ENCODE measurements at places on chromosomes 3 and 15.

DNA sequence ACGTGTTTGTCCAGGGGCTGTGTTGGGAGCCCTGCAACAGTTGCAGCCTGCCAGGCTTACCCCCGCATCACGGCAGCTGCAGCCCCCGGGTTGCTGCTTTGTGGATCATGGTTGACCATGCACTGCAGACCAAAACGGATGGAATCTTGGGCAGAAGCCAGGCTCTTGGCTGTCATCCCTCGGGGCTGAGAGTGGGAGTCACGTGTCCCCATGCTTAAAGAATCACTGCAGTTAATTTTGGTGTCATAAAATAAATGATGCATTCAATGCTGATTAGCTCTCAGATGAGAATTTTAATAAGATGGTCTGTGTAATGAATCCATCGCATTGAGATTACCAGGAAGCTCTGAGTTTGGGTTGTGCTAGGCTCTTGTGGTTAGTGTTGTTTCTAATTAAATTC lies 115.6 kb downstream of the CHDH start:
- no peak for DNase-seq

DNA sequence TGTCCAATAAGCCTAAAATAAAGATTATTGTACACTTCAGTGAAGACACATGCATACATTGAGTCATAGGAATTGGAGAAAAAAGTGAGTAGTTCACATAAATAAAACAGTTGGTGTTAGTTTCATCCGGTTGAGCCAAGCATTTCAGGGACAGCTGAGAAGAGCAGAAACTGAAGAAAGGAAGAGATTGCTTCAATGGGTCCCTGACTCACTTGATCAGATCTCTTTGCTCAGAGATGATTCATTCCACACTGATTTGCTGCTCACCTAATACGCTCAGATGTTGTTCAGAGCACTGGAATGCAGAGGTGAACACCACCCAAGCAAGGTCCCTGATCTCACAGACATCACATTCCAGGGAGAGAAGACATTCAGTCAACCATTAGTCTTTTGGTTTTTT lies 93.7 kb downstream of the RAD18 start:
- DNase-seq = no peak

DNA sequence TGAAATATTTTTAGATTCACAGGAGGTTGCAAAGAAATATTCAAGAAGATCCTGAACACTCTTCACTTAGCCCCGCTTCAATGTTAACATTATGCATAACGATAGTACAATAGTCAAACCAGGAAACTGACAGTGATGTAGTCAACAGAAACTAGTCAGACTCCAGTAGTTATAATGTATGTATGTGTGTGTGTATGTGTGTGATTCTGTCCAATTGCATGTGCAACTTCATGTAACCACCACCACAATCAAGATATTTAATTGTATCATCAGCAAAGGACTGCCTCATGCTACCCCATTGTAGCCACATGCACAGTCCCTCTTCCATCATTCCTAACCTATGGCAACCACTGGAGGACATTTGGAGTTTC lies 77.9 kb downstream of the APBA2 start:
- DNase-seq = no peak

DNA sequence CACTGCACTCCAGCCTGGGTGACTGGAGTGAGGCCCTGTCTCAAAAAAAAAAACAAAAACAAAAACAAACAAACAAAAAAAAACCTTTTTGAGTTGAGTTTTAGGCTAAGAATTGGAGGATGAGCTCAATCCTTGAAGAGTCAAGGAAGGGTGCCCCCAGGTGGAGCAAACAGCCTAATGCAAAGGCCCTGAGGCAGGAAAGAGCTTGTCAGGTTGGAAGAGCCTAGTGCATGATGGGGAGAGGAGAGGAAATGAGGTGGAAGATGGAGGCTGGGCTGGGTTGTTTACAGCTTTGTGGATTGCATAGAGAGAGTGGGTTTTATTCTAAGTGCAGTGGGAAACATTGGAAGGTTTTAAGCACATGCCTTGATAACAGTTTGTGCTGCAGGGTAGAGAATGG lies 2.1 kb upstream of the SNX22 start:
- no peak for DNase-seq

DNA sequence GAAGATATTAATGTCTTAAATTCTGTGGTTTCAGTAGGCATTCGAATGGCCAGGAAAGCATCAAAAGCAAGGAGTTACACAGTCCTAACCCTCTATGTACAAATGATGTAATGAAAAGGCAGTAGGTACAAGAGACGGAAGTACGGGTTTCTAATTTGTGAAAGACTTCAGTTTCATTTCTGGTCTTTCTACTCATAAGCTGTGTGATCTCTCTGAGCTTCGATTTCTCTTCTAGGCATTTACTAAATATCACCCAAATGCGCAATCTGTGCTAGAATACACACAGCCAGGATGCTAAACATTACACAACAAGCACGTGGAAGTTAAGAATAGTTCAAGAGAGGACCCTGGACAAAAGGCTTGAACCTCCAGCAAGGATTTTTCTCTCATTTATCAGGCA lies 17.9 kb upstream of the STIMATE start:
- no peak for DNase-seq

DNA sequence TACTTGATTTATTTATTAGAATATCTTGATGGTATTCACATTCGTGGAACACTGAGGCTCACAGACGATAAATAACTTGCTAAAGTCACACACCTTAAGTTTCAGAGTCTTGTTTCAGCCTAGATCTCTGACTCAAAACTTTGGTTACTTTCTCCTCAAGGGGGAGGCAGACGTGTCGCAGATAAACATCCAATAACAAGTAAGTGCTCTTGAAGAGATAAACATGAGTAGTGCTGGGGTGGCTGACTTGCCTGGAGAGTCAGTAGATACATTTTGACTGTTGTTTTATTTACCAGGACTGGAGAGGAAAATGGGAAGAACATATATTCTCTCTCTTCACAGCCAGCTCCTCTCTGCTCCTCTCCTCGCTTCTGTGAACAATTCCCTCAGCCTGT lies 31.3 kb downstream of the FBXO45 start:
- no peak for DNase-seq
